ENCODE measurements at places on chromosomes 4 and X.

DNA sequence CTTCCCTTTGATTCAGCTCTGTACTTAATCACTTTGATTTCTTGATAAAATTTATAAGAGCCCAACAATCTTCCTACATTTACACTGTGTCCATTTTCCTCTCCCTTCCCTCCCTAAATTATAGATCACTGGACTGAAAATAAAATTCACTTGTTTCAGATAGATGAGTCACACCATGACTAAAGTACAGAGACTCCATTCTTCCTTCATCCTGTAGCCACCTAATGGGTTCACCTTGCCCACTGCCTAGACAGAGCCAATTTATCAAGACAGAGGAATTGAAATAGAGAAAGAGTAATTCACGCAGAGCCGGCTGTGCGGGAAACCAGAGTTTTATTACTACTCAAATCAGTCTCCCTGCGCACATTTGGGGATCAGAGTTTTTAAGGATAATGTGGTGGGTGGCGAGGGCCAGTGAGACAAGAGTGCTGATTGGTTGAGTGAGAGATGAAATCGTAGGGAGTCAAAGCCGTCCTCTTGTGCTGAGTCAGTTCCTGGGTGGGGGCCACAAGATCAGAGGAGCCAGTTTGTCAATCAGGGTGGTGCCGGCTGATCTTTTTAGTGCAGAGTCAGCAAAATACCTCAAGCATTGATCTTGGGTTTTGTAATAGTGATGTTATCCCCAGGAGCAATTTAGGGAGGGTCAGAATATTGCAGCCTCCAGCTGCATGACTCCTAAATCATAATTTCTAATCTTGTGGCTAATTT lies 71.3 kb upstream of the MED14 start:
- DNase-seq: no peak

DNA sequence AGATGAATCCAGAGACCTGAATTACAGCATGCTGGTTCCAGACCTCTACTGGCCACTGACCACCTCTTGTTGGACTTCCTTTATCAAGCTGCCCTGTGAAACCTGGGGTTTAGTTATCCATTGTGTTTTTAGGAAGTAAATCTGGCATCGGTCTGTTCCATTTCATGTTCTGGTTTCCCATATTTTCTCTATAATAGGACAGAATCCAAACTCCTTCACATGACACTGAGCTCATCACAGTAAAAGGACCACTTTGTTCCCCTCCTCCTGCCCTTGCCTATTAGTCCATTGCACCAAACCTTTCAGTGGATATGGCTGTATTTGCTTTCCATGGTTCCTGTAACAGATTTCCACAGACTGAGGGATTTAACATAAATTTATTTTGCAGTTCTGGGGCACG lies 4.0 kb downstream of the MFAP3L start:
- no peak for DNase-seq

DNA sequence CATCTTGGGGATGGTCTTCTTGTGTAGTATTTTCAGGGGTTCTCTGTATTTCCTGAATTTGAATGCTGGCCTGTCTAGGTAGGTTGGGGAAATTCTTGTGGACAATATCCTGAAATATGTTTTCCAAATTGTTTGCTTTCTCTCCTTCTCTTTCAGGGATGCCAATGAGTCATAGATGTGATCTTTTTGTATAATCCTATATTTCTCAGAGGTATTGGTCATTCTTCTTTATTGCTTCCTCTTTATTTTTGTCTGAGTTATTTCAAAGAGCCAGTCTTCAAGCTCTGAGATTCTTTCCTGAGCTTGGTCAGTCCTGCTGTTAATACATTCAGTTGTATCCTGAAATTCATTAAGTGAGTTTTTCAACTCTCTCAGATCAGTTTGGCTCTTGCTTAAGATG lies 73.1 kb downstream of the MAMLD1 start:
- DNase-seq: no peak

GRCh38 chr4:139537292-139537691 lies 18.7 kb downstream of the SETD7 start:
- no peak for DNase-seq

DNA sequence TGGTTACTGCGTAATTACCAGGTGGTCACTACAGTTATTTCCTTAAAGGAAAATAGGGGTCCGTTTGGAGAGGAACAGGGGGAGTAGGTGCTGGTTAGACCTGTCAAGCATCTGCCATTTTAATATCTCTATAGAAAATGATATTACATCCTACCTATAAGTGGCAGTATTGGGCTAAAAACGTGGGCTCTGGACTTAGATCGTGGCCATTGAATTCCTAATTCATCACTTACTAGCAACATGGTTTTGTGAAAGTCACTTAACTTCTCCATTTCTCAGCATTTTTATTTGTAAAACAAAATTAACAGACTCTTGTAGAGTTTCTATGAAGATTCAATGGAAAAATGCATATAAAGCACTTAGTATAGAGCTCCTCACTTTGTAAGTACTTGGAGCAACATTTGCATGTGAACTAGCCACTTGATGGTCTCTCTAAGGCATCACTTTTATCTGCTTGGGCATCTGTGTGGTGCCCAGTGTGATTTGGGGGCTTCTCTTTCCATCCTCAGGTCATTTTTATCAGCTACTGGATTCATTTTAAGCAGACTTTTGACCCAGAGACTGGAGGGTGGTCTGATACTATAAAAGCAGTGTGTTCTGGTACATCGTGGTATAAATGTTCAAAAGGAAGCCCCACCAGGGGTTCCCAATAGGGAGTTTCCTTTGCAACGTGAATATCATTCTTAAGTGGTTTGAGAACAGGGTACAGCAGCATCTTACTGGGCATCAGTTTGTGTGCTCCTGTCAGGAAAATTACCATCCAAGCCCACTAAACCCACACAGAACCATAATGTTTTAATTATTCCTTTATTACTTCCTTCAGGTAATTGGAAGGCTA lies 42.7 kb upstream of the RASSF6 start:
- peak; percentile 21 for DNase-seq

DNA sequence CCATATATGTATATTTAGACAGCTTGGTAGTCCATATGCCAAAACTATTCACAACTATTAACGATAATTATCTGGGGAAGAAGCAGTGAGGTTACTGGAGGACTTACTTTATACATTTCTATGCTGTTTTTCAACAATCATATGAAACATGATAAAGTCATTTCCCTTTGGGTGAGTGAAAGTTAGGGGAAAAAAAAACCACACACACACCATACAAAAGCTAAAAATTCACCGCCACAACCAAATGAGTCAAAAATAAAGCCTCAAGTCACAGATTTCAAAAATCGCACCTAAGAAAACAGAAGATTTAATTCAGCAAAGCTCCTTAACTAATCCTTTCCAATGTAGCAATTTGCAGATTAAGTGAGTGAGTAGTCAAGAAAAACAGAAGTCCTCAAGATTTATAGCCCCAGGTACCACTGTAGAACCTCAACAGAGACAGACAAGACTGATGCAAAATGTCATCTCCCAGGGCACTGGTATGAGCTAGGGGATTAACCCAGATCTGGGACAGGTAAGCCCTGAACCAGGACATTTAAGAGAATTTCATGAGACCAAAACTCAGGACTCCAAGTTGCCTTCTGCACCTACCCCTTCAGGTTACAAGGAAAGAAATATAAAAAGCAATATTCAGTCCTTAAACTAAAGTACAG lies 35.1 kb downstream of the SYTL4 start:
- DNase-seq: no peak

Measured in NCI-H526 treated with DMSO at 0.1 percent for 48 hours (cell line).